ENCODE measurements at places on chromosomes 7 and 10. TPM values are rescaled to one million over a fixed set of nuclear protein-coding genes. Genes with fewer than 3 reads are reported as not detected.

The CDNF gene
- 2.6 TPM for total RNA-seq

The MYPN gene
- 159 TPM for total RNA-seq

The GALNT17 gene
- 76.1 TPM for total RNA-seq

The IGFBP3 gene
- total RNA-seq = 42.4 TPM

The HIPK2 gene
- 175 TPM for total RNA-seq

The IL6 gene
- total RNA-seq = 0.72 TPM

The TAS2R3 gene
- total RNA-seq = 0.93 TPM

The SPDYE2 gene
- total RNA-seq = not detected

The HMX2 gene
- total RNA-seq = not detected

The GJC3 gene
- total RNA-seq = not detected

The GPER1 gene
- 1.4 TPM for total RNA-seq

The TMEM176A gene
- 45.9 TPM for total RNA-seq

The SSC4D gene
- total RNA-seq = 0.86 TPM

The AQP1 gene
- 251 TPM for total RNA-seq

The GPR26 gene
- total RNA-seq = not detected

The PLCE1 gene
- total RNA-seq = 11.4 TPM

The COL1A2 gene
- 104 TPM for total RNA-seq

The GARIN1A gene
- 0.31 TPM for total RNA-seq

The BAIAP2L1 gene
- total RNA-seq = 1.8 TPM

The CH25H gene
- total RNA-seq = 0.58 TPM

The RABGEF1 gene
- total RNA-seq = 15.6 TPM

The IRF5 gene
- 1.3 TPM for total RNA-seq

The CTAGE6 gene
- total RNA-seq = not detected

The FAM241B gene
- 0.81 TPM for total RNA-seq

The PAPOLB gene
- not detected for total RNA-seq

The SFRP4 gene
- 0.50 TPM for total RNA-seq

The ZNF365 gene
- 0.16 TPM for total RNA-seq

The ELN gene
- 58.4 TPM for total RNA-seq

The UPP1 gene
- total RNA-seq = 5.8 TPM

The TMEM60 gene
- total RNA-seq = 12.2 TPM

The IKZF1 gene
- 2.4 TPM for total RNA-seq

The FGL2 gene
- total RNA-seq = 10.3 TPM

The GNGT1 gene
- total RNA-seq = not detected

The C10orf62 gene
- total RNA-seq = 0.50 TPM

The PVRIG gene
- not detected for total RNA-seq

The MMD2 gene
- not detected for total RNA-seq

The TMEM243 gene
- total RNA-seq = 7.9 TPM

The CALML5 gene
- not detected for total RNA-seq

The CEP55 gene
- total RNA-seq = 7.3 TPM

The NPFFR1 gene
- total RNA-seq = not detected

The CDC14C gene
- not detected for total RNA-seq

The FAM25G gene
- total RNA-seq = not detected

The SHOC2 gene
- 58.4 TPM for total RNA-seq

The OPTN gene
- 89.4 TPM for total RNA-seq

The EPHA1 gene
- 0.51 TPM for total RNA-seq

The NXPH1 gene
- not detected for total RNA-seq

The NAT16 gene
- not detected for total RNA-seq

The CALML3 gene
- not detected for total RNA-seq

The TAS2R41 gene
- total RNA-seq = not detected

The WIPF3 gene
- 16.5 TPM for total RNA-seq

The PHTF2 gene
- total RNA-seq = 23.9 TPM

The CRYGN gene
- not detected for total RNA-seq

The CCDC146 gene
- total RNA-seq = 6.6 TPM

The NPC1L1 gene
- 0.07 TPM for total RNA-seq

The CHRM2 gene
- total RNA-seq = 25.3 TPM

Measured in heart left ventricle (tissue), 16 donors.